ENCODE measurements at places on chromosomes 7 and 10.
A peak's percentile ranks its signal among the peaks of the same experiment; 100 is the strongest.

DNA sequence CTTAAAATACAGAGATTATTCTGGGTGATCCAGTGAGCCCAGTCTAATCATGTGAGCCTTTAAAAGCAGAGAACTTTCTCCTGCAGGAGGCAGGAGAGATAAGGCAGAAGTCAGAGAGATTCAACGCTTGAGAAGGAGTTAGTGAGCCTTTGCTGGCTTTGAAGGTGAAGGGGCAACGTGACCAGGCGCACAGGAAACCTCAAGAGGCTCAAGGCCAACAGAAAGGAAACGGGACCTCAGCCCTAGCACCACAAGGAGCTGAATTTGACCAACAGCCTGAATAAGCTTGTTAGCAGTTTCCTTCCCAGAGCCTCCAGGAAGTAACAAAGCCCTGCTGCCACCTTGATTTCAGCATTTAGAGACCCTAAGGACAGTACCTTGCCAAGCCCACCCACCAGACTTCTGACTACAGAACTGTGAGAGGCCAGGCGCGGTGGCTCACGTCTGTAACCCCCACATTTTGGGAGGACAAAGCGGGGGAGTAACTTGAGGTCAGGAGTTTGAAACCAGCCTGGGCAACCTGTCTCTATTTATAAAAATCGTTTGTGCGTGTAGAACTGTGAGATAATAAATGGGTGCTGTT lies 87.3 kb upstream of the KAT6B start:
- H3K36me3 ChIP-seq, result no peaks in the 10 kb centered on the region
- H3K4me1 ChIP-seq, result no peaks in the 10 kb centered on the region
- no peak overlapping the region for H3K27ac ChIP-seq
- H3K4me3 ChIP-seq, result no peak overlapping the region

DNA sequence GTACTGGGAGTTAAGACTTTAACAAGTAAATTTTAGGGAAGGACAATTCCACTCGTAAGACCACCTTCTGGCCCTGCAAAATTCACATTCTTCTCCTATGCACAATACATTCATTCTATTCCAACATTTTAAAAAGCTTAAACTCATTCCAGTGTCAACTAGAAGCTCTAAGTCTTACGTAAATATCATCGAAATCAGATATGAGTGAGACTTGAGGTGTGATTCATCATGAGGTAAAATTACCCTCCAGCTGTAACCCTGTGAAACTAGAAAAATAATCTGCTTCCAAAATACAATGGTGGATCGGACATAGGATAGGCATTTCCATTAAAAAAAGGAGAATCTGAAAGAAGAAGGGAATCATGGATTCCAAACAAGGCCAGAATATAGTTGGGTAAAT lies 370.3 kb downstream of the CDC14C start:
- H3K4me1 ChIP-seq, result no peaks in the 10 kb centered on the region
- no peak overlapping the region for H3K4me3 ChIP-seq
- H3K27me3 ChIP-seq, result no peaks in the 10 kb centered on the region
- H3K27ac ChIP-seq, result no peak overlapping the region
- DNase-seq, result no peak

DNA sequence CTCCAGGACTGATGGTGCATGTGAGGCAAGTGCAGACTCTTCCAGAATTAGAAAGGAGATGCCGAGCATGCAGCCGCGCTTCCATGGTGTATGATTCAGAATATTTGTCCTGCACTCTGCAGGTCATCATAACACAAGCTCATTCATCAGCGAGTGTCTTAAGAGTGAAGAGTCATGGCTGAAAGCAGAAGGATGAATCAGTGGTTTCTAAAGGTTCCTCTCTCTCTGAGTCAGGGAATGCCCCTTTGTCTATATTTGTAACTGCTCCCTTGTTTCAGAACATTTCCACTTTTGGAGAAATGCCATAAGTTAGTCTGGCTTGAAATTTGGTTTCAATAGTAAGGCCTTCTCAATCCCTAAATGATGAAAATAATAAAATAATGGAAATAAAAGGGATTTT lies 52.3 kb downstream of the HECW1 start:
- no peaks in the 10 kb centered on the region for H3K36me3 ChIP-seq
- H3K4me3 ChIP-seq, result no peak overlapping the region
- no peaks in the 10 kb centered on the region for H3K27me3 ChIP-seq
- H3K27ac ChIP-seq, result no peak overlapping the region
- no peak for DNase-seq

- H3K36me3 ChIP-seq, result no peaks in the 10 kb centered on the region
- H3K4me3 ChIP-seq, result no peak overlapping the region
- no peak overlapping the region for H3K27ac ChIP-seq
- no peaks in the 10 kb centered on the region for H3K4me1 ChIP-seq
Measured at GRCh38 chr7:31079824-31080511, 27.9 kb downstream of the ADCYAP1R1 start.

- H3K27me3 ChIP-seq, result no peaks in the 10 kb centered on the region
- H3K36me3 ChIP-seq, result no peaks in the 10 kb centered on the region
- DNase-seq, result no peak
- no peak overlapping the region for H3K27ac ChIP-seq
Measured at GRCh38 chr7:145224775-145225174, 388.9 kb upstream of the TPK1 start.

DNA sequence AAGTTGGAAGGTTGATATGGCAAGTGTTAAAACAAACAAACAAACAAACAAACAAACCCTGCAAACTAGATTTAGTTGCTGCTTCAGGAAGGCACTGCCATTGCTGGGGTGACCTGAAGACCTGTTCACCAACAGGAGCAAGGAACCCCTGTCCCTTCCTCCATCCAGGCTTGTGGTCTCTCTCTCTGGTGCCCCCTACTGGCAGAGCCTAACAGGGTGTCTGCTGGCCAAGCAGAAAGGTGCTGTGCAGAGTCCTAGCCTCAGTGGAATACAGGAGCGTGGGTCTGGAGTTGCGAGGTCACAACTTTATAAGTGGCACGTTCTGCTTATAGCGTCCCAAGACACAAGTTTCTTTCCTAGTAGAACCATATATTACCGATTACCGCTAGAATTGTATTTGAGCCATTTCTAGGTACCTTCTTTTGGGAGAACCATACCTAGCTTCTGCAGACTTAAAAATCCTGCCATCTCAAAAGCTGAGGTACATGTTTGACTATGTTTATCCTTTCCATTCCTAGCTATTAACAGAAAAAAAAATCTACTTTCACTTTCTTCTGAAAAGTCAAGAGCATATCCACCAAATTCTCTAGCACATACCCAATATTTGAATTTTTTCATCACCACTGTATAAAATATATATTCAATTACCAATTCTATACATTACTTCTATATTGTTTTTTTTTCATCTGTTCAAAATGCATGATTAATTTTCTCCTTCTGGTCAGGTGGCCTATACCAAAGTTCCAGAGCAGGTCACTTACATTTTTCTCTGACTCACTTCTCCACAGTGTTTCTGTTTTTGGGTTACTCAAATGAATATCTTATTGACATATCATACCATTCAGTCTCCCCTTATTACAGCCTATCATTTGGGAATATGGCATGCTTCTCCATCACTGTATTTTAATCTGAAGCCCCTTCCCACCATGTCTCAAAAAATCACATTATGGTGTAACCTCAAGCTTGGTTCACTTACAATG lies 29.1 kb upstream of the CALD1 start:
- no peak overlapping the region for H3K4me3 ChIP-seq
- DNase-seq, result peak; percentile 89
- no peak overlapping the region for H3K27ac ChIP-seq
- H3K36me3 ChIP-seq, result no peaks in the 10 kb centered on the region

- no peaks in the 10 kb centered on the region for H3K36me3 ChIP-seq
- H3K27me3 ChIP-seq, result no peaks in the 10 kb centered on the region
- no peak overlapping the region for H3K27ac ChIP-seq
- no peak overlapping the region for H3K4me3 ChIP-seq
- DNase-seq, result no peak
Measured at GRCh38 chr10:93680412-93681047, 21.9 kb downstream of the FRA10AC1 start.

GRCh38 chr7:97439637-97440214 lies 292.2 kb upstream of the TAC1 start:
- no peaks in the 10 kb centered on the region for H3K4me1 ChIP-seq
- H3K4me3 ChIP-seq, result no peak overlapping the region
- H3K27me3 ChIP-seq, result no peaks in the 10 kb centered on the region
- no peak overlapping the region for H3K27ac ChIP-seq

DNA sequence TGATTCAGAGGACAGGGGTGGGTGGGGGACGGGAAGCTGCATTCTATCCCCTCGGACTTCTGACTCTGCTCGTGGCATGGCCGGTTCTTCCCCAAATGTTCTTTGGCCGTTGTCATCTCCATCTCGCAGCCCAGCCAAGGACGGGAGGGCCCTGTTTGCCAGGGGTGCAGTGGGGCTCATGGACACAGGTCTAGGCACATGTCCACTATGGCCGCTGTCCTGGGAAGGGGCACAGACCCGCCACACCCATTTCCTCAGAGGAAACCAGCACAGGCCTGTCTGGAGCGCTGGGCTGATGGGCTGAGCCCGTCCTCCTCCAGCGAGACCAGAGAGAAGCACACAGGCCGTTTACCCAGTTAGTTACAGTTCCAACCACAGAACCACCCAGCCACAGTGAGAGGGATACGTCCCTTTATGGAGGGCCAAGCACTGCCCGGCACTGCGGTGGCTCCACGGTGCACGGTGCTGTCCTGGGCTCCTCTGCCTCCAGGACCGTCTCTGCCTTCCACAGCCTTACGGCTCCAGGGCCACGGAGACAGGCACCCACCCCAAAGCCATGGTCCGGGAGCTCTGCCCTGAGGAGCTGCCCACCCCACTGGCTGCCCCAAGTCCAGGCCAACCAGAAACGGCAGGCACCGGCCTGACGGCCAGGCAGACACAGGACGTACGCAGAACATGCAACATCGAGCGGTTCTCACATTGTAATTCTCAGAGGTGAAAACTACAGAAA lies 20.2 kb downstream of the DPYSL4 start:
- DNase-seq, result no peak
- no peak overlapping the region for H3K4me3 ChIP-seq
- H3K36me3 ChIP-seq, result no peaks in the 10 kb centered on the region
- no peaks in the 10 kb centered on the region for H3K27me3 ChIP-seq
- H3K27ac ChIP-seq, result no peak overlapping the region
